Trophoblast cell (in vitro differentiated cells and primary cell): ENCODE measurements at places on chromosomes 6 and 20.
A peak's percentile ranks its signal among the peaks of the same experiment; 100 is the strongest.

DNA sequence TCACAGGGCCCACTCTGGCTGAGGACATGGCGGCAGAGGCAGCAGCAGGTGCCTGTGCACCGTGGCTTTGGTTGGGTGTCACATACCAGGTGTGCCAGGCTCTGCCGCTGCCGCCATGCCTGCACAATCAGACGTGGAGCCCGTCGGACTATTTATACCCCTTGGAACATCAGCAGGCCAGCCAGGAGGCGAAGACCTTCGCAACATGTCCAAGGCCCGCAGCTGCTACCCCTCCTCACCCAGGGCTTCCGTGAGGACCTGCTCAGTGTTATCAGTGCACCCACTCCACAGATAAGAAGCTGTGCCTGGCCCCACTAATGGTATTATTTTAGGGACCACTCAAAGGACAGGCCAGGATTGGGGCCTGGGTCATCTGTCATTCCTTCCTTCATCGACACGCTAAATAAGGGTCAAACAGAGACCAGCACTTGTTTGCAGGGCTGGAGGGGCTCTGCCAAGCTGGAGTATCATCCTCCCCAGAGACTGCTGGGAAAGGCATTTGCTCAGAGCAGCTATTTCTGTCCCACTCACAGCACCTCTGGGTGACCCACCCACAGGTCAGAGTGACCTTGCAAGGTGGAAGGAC is 109.2 kb downstream of the BMP7 start:
- DNase-seq = no peak

GRCh38 chr6:18990059-18990978 is 603.2 kb downstream of the RNF144B start:
- DNase-seq = peak; percentile 70

- no peak for DNase-seq
Measured at GRCh38 chr6:139475646-139476045, 101.2 kb upstream of the CITED2 start.

DNA sequence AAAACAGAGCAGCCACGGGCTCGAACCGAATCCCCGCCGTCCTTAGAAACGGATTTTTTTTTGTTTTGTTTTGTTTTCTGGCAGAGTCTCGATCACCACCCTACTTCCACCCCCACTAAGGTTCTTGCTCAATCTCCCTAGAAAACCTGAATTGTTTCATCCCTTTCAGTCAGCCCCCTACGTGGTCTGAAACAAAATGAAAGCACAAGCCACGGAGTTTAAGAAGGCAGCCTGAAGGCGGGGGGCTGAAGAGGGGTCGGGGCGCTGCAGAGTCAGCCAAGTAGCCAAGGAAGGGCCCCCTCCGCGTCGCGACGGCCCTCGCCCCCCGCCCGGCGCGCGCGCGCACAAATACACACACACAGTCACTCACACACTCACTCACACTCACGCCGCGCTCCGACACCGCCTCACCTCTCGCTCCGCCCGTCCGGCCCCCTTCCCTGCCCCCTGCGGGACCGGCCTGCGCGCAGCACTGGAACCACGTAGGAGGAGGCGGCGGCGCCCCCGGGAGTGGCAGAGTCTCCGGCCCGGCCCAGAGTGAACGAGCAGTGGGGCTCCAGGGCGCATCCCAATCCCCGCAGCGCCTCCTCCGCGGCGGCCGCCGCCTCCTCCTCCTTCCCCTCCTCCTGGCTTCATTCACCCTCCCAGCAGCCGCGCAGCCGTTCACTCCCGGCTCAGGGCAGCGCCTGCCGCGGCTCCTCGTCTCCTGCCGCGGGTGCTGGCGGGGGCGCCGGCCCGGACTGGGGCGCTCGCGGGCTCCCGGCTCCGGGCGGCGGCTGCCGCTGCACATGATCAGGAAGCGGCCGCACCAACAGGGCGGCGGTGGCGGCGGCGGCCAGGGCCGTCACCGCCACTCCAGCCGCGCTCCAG is 1.4 kb downstream of the ATXN1 start:
- DNase-seq = peak; percentile 84

GRCh38 chr20:36241678-36242077 is 5.4 kb downstream of the AAR2 start:
- no peak for DNase-seq

GRCh38 chr20:22058746-22059145 is 353.3 kb downstream of the PAX1 start:
- DNase-seq = no peak

DNA sequence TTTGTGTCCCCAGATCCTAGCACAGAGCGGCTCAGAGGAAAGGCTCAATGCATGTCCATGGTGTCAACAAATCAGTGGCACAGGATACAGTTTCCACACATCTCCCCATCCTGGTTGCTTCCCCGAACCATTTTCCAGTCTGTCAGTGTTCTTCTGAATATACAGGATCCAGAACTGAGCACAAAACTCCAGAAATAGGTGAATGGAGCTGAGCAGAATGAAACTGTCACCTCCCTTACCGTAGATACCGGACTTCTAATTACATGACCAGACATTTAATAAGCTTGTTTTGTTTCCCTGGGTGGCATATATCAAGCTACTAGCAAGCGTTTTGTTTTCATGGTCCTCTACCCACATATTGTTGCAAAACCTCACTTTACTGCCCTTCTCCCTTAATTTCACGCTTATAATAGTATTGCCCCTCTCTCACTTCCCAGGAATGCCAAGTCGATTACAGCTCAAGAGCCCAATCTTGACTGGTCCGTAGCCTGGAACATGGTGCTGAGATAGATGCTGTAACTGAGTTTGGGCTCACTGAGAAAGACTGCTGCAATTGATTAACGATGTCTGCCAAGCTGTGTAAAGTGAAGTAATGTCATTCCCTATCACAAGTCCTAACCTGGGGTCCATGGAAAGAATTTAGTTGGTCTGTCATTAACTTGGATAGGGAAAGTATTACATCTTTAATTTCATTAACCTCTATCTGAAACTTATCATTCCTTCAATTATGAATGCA is 12.0 kb upstream of the SCRT2 start:
- DNase-seq = no peak

DNA sequence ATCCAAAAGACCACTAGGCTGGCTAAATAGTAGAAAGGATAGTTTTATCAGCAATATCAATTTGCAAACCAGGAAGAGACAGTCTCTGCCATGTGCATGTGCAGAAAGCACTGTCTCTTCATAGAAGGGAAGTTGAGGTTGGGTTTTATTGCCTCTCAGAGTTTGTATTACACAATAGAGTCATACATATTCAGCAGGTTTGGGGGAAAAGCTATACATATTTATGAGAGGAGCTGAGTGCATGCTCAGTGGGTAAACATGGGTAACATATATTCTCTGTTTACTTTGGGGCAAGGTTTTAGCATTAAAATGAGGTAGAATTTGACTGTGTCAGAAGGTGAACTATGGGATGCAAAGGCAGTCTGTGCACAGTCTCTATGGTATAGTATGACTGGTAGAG is 14.9 kb downstream of the TMEM170B start:
- peak; percentile 8 for DNase-seq

- DNase-seq = peak; percentile 32
Measured at GRCh38 chr6:56714982-56715456, 72.3 kb upstream of the DST start.

- DNase-seq = no peak
Measured at GRCh38 chr20:11012975-11013374, 339.2 kb upstream of the JAG1 start.

DNA sequence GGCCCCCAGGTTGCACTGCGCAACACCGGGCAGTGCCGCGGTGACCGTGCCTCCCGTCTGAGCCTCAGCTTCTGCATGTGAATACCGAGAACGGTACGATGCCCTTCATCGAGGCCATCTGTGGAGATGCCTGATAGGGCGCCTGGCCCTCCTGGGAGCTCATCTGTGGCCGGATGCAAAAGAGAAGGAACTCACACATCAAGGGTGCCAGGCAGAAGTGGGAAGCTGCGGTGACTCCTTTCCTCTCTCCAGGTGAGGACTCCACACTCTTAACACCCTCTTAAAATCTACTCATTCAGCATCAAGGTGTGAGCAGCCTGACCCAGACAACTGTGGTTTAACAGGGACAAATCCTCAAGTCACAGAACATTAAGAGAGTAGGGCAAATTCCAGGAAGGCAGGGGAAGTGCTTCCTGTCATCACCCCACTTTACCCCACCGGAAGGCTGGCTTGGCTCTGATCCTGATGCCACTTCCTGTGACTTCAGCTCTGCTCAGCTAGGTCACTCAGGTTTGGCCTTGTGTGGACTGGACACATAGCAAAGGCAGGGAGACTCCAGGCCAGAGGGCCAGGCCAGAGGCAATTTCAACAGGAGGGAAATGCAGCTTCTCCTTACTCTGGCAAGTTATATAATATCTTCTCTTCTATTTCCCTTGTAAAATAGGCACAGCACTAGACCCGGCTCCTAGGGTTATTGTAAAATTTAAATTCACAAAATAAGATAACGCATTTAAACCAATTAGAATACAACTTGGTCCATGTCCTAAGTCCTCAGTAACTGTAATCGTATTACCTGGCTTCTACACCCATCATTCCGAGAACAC is 69.4 kb downstream of the CPNE5 start:
- no peak for DNase-seq

GRCh38 chr20:40922865-40923264 is 105.8 kb upstream of the TOP1 start:
- no peak for DNase-seq

DNA sequence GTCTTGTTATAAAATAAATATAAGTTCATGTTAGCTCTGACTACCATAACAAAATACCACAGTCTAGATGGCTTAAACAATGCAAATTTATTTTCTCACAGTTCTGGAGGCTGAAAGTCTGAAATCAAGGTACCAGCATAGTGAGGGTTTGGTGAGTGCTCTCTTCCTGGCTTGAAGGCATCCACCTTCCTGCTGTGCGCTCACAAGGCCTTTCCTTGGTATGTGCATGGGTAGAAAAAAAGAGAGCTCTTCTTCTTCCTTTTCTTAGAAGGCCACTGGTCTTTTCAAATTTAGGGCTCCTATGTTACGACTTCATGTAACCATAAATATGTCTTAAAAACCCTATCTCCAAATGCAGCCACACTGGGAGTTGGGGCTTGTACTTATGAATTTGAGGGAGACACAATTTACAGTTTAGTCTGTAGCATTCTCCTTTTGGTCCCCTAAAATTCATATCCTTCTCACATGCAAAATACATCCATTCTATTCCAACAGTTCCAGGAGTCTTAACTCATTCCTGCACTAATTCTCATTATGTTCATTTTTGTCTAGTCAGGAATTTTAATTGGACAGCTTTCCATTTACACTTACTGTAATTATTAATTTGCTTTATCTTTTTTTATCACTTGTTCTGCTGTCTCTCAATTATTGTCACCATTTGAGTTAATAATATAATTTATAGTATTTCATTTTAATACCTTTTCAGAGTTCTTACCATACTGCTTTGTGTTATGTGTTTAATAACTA is 381.9 kb upstream of the EPHA7 start:
- DNase-seq = no peak

DNA sequence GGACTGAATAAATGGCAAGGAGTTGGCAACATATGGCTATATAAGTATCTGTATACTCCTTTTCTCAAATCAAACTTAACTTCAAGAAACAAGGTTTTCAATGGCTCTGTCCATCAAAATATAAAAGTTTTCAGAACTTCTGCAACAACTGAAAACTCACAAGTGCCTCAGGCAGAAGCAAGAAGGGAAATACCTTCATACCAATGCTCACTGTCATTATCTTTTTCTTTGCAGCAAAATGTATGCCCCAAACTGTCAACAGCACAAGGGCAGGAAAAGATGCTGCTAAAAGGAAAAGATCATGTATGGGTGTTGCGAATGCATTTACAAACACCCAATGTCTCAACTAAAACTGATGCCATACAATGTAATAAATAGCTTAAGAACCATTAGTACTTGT is 45.9 kb downstream of the PTPRK start:
- no peak for DNase-seq

- peak; percentile 22 for DNase-seq
Measured at GRCh38 chr6:43873806-43874714, 104.0 kb downstream of the VEGFA start.

- peak; percentile 67 for DNase-seq
Measured at GRCh38 chr6:2741756-2742155, 9.0 kb downstream of the MYLK4 start.

GRCh38 chr6:140360651-140361050 is 986.2 kb upstream of the CITED2 start:
- no peak for DNase-seq

DNA sequence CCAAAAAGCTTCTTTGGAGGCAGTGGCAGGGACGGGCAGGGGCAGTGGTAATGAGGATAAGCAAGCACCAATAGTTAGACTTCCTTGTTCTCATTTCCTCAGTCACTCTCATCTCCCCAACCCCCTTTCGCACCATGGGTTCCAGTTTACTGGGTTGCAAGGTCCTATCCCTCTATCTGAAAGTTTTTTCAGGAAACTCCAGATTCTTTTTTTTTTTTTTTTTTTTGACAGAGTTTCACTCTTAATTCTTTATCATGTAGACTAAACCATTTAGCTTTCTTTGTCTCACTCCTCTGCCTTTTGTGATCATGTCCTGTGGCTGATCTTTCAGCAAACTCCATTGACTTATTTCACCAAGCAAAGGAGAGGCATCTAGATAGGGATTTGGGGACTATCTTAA is 51.4 kb upstream of the GMDS start:
- no peak for DNase-seq

- DNase-seq = peak; percentile 18
Measured at GRCh38 chr20:5402903-5403531, 86.3 kb upstream of the PROKR2 start.

DNA sequence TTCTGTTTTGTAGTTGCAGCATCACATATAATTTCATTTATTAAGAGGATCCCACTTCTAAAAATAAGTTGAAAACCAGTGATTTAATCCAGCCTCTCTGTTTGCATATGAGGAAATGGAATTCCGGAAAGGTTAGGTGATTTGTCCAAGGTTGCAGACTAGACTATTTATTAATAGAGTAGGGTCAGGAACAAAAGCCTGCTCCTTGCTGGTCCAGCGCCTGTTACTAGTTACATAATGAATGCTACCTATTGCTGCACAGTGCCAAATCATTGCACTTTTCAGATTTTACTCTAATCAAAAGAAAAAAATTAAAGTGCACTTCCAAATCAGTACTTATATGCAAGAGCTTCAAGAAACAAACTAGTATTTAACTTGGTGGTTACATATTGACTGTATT is 238.6 kb downstream of the ESR1 start:
- no peak for DNase-seq

DNA sequence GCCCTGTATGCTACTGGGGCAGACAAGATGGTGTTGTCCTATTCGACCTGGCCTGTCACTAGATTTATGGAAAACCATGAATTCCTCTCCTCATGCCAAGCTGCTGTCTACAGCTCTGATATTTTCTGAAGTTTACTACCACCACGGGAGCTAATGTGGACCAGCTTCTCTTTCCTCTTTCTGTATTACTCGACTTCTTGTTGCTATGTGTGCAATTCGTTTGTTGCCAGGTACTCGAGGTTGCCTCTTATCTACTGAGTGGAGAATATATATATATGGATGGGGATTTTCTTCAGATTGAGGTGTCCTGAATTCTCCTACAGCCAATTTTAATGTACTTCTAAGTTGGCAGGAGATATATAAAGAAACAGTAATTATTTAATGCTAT is 34.7 kb downstream of the MAN1A1 start:
- no peak for DNase-seq

- no peak for DNase-seq
Measured at GRCh38 chr6:7236306-7237209, 76.4 kb downstream of the SSR1 start.
